CD4-positive, alpha-beta T cell (primary cell): ENCODE measurements at places on chromosomes 13 and 19.

DNA sequence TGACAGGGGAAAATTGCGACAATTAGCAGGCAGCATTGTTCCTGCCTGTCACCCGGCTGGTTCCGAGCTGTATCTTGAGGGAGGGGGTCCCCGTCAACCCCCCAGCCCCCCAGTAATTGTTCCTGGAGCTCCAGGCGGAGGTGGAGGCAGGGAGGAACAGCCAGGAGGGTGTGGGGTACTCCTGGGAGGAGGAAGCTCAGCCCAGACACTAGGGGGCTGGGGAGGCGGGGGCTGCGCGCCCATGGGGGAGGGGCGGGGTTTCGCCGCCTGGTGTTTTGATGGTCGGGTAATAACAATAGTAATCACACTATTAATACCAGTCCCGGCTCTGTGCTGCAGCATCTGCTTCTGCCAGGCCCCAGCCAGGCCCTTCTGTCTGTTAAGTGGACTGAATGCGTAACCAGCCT lies 8.6 kb downstream of the NPAS1 start:
- DNase-seq: no peak

DNA sequence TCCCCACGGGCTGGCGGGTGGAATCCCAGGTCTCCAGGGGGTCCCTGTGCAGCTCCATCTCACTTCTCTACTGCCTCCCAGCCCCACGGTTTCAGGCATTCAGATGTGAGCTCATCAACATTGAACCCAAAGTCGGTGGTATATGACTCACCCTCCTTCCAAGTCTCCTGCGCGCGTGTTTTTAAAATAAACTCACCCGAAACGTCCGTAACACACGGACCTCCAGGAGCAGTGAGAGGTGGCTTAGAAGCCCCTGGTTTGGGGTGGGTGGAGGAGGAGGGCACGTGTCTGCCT lies 14.0 kb upstream of the CRTC1 start:
- DNase-seq: no peak

- no peak for DNase-seq
These were observed 47.3 kb downstream of the DNAJC3 start for GRCh38 chr13:95724252-95724651.

- no peak for DNase-seq
These were observed 100.4 kb downstream of the DCLK1 start for GRCh38 chr13:36030670-36031331.

DNA sequence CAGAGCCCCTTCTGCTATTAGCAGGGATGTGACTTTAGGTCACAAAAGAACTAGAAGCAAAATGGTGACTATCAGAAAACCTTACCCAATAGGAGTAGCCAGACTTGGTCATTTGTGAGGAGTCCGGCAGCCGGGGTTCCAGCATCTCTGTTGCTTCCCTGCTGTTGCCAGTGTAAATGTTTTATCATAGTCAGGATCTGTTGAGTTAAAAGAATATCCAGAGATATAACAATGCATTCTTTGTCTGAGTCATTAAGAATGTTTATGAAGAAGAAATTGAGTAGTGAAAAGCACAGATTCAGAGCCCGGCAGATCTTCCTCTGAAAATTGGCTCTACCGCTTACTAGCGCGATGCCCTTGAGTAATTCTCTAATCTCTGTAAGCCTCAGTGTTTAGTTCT lies 84.2 kb downstream of the COL4A2 start:
- DNase-seq: no peak

GRCh38 chr19:8302357-8302691 lies 5.8 kb downstream of the CD320 start:
- DNase-seq: no peak

DNA sequence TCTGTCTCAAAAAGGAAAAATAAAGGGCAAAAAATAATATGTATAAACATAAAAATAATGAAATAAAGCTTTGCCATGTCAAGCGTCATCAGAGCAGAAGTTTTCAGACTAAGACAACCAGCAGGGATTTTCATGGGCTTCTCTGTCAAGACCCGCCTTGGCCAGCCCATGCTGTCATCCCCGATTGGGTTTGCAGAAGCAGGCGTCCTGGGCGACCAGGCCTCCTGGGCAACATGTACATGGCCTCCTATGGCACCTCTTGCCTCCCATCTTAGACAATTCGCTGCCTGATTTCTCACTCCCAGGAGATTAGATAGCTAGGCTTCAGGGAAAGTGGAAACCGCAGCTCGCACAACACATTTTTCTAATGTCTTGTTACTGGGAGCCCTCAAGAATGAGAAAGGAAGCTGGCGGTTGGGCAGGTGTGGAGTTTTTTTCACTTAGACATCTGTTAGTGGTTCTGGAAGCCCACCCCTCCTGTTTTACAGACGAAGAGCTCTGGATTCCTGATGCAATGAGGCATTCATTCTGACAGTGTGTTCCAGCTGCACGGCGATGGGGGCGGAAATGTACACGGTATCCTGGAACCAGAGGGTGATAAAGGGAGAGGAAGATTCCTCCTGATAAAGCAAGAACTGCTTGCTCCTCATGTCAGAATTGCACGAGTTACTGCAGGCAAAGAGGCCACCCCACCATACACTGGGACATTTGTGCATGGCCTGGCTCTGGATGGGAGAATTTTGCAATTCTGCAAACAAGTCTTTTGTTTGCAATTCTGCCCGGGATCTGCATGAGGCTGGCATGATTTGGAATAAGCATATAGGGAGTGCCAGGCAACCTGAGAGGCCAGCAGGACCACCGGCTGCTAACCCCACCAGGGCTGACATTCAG lies 47.4 kb upstream of the KATNAL1 start:
- no peak for DNase-seq

GRCh38 chr13:29805994-29806979 lies 44.1 kb downstream of the UBL3 start:
- no peak for DNase-seq

DNA sequence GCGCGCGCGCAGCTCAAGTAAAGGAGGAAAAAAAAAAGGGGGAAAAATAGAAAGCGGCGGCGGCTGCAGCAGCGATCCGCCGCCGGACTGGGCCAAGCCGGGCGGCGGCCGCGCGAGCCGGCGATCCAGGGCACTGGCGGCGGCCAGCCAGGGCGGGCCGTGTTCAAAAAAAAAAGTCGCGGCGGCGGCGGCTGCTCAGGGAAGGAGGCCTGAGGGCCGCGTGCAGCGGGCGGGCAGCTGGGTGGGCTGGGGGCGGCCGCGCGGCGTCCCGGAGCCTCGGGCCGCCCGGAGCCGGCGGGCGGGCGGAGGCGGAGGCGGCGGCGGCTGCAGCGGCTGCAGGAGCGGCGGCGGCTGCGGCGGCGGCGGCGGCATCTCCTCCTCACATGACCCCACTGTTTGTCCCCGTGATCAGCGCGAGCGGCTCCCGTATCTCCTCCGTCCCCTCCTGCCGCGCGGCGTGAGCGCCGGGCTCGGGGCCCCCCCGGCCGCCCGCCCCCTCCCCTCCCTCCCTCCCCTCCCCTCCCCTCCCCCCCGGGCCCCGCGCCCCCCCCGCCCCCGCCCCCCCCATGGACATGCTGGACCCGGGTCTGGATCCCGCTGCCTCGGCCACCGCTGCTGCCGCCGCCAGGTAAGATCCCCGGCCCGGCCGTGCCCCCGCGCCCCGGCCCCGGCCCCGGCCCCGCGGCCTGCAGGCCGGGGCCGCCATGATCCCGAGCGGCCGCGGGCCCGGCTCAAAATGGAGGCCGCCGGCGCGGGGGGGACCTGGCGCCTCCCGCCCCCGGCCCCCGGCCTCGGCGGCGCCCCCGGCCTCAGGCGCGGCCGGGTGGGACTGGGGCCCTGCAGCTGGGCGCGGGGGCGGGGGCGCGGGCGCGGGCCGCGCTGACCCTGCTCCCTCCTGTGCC lies at the start of gene USF2:
TSS of gene USF2 (plus strand) at position 427 of the 902 bp plus-strand sequence. CDS start at position 567, 140 bp downstream.
- DNase-seq: peak; percentile 56

DNA sequence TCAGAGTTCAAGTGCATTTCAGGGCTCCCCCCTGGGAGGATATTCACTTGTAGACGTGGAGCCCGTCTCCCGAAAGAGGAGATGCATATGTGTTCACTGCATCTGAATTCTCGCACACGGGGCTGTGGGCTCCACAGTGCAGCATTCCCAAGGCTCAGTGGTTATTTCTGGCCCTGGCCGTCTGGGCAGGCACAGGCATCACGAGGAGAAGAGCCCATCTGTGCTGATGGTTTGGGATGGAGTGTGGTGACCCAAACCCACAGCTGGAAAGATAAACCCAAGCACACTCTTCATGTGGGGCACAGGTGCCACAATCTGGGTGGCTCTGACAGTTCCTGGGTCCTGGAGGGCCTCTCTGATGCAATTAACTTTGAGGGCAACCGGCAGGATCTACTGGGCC lies 242.1 kb downstream of the TSHZ3 start:
- no peak for DNase-seq

GRCh38 chr13:51746802-51747201 lies 57.2 kb downstream of the DHRS12 start:
- DNase-seq: no peak
